ENCODE measurements at places on chromosomes 5 and 9.

GRCh38 chr9:86022687-86023266, 76.6 kb downstream of the GOLM1 start:
- DNase-seq = no peak

DNA sequence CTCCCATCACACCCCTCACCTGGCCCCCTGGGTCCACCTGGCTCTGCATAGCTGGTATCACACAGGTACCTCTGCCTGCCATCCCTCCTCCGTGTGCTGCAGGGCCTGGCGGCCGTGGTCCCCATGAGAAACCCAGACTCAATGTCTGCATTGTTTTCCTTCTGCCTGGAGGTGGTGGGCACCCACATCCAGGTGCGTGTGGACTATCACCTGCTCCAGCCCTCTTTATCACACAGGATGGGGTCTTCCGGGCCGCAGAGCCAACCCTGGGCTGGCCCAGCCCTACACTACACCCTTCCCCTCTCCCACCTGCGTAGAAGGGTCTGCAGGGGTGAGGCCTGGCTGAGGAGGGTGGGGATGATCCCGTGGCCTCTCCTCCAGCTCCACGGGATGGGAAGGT, 7.0 kb upstream of the FUT7 start:
- no peak for DNase-seq

GRCh38 chr5:133807348-133807747, 161.1 kb downstream of the C5orf15 start:
- DNase-seq = no peak

GRCh38 chr9:133953976-133954709, 38.0 kb downstream of the VAV2 start:
- no peak for DNase-seq

- no peak for DNase-seq
Measured at GRCh38 chr9:75930730-75931321, 40.4 kb downstream of the PCSK5 start.

GRCh38 chr9:124676159-124676551, 95.0 kb downstream of the NR6A1 start:
- DNase-seq = no peak

DNA sequence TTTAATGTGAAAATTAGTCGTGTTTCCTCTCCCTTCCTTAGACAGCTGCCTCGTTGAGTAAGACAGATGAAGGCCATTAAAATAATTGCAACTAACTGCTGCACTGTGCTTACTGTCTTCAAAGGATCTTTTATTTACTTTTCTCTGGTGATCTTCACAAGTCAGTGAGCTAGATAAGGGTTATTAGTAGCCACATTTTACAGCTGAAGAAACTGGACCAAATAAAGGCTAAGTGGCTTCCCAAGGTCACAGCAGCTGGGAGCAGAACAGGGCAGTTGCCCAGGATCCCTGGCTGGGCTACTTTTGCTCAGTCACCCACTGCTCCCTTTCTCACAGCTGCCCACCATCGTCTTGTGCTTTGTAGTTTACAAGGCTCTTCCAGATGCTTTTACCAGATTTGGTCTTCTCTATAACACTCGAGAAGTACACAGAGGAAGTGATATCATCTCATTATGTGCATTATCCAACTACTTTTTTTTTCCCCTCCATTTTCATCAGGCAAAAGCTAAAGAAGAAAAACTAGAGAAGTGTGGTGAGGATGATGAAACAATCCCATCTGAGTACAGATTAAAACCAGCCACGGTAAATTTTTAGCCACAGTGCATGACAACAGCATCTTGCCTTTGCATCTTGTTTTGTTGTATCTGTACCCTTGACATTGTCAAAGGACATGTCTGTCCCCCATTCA, 61.8 kb downstream of the ERAP1 start:
- peak; percentile 32 for DNase-seq

- DNase-seq = no peak
Measured at GRCh38 chr9:5988265-5988664, 27.2 kb downstream of the RANBP6 start.

- peak; percentile 38 for DNase-seq
Measured at GRCh38 chr9:34380511-34381315, 4.0 kb upstream of the MYORG start.

- no peak for DNase-seq
Measured at GRCh38 chr5:115543365-115544042, 1.1 kb downstream of the FEM1C start.

GRCh38 chr9:76904661-76905457, 1.1 kb downstream of the PRUNE2 start:
- DNase-seq = no peak

DNA sequence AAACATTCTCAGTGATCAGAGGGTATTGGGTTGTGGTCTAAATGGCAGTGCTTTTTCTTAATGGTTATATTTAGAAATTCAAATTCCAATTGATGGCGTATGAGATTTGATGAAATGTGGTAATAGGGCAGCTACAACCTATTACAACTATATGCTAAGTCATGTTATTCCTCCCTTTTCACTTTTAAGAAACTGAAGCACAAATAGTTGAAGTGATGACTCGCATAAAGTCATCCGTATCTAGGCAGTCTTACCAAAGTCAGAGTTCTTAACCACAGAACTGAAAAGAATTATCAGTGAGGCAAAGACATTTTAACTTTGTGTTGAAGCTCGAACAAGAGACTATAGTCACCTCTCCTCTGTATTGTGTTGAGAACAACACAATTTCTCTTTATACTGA, 28.2 kb downstream of the C9orf152 start:
- DNase-seq = peak; percentile 25

GRCh38 chr5:126483156-126483555, 59.9 kb downstream of the GRAMD2B start:
- no peak for DNase-seq

DNA sequence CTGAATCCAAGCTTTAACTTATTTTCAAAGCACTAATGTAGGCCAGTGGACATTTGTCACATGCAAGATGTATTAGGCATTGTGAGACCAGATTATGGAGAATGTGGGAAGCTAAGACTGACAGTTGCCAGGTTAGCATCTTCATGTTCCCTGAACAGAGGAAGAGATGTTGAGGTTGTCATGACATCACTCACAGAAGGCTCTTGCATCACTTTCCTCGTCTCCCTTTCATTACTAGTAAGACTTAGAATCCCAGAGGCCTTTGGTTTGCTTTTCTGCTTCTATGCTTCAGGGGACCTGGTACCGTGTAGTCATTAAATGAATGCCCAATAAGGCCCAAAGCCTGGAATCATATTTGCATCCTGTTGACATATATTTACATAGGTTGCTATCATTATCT, 76.4 kb upstream of the RPS23 start:
- no peak for DNase-seq

GRCh38 chr5:135826994-135827671, 7.3 kb upstream of the SLC25A48 start:
- no peak for DNase-seq

DNA sequence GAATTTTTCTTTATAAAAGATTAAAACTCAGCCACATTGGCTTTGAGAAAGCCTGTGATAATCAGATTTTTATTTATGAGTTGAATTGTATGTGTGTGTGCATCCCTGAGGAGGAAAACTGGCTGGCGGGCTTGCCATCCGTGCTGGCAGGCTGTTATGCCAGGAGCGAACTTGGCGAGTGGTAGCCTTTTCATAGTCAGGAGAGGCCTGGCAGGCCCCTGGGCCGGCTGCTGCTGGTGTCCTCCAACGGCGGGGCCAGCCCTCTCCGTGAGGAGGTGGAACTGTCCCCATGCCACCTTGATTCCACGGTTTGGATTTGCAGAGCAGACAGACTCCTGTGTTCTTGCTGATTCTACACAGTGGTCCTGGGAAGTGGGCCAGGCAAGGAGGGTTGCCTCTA, 43.3 kb downstream of the ZNF618 start:
- DNase-seq = no peak

- no peak for DNase-seq
Measured at GRCh38 chr5:152378730-152379129, 26.3 kb downstream of the NMUR2 start.

- DNase-seq = no peak
Measured at GRCh38 chr9:91625331-91625730, 201.7 kb upstream of the NFIL3 start.

DNA sequence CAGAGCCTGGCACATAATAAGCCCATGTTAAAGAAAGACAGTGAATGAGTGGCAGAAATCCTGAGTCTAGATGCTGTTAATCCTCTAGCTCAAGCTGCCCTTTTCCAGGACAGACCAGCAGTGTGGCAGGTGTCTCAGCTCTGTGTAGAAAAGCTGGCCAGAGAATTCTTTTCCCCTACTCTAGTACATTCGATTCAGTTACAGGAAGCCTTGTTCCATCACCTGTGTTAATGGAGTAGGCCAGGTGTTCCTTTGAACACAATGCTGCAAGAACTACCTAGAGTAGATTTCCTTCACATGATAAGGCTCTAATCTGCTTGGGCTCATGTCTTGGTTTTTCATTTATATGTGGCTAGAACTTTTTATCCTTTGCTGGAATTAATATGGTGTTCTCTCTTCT, 52.5 kb downstream of the NUP214 start:
- DNase-seq = no peak

- no peak for DNase-seq
Measured at GRCh38 chr9:99041618-99042017, 63.3 kb upstream of the TGFBR1 start.

- DNase-seq = no peak
Measured at GRCh38 chr9:12652973-12653372, 40.2 kb upstream of the TYRP1 start.

GRCh38 chr5:153209016-153209415, 281.5 kb upstream of the GRIA1 start:
- no peak for DNase-seq

- no peak for DNase-seq
Measured at GRCh38 chr9:78857373-78858225, 560.7 kb downstream of the PSAT1 start.

DNA sequence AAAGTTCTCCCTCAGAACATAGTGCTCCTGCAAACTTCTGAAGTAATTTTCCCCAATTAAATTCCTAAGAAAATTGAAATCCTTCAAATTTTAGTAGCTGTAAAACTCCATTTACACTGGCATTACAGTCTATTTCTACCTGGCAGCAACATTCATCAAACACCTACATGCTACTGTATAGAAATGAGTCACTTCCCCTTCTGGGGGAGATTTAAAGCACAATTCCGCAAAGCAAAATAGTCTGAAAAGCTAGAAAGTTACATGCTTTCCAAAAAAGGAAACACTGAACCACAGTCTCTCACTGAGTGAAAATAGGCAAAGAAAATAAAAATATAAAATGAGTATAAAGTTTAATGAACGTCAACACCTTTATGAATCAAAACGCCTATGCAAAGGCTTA, 43.3 kb downstream of the MCTP1 start:
- DNase-seq = no peak

GRCh38 chr5:647311-647710, 35.2 kb downstream of the CEP72 start:
- DNase-seq = no peak

DNA sequence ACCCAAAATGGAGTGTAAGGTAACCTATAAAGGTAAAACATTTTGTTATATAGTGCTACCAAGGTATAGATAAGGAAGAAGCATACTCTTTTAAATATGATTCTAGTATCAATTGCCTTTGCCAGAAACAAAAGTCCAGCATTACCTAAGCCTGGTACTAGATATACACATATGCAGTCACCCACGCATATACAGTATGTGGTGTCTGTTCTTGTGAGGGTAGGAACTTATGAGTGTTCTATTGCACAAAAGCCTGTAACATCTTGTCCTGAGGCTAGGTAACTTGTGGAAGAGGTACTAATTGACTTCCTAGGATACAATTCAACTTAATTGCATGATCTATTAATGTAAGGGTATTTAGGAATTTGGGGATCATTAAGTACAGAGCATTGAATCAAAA, 31.3 kb upstream of the IFNE start:
- no peak for DNase-seq

DNA sequence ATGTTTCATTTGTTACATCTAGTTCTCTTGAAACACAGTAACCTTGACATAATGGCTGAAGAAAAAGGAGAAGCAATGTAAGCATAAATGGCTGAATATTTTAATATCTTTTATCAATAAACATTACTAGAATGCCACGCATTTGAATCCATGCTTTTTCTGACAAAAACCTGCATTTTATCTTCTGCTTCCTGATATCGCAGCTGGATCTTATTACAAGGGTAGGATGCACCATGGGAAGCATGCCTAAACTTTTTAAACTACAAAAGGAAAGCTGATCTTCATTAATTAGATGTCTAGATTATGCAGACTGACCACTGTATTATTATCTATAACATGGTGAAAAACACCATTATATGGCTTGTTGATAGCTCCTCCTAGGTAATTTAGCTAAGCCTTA, 156.6 kb downstream of the SLF1 start:
- DNase-seq = no peak

DNA sequence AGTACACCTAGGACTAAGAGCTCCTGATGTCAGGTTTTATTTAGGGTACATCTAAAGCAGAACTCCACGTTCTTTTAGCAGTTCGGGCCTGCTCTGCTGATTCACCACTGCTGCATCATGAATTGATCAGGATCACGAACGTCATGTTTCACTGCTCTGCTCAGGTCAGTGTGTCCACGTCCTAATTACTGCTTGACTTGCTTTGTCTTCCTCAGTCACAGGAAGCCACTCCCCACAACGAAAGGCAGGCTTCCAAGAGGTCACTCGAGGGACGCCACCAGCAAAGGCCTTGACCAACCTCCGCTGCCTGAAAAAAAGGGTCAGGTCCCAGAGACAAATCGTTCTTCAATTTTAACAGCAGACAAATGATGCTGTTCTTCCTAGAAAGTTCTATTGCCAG, 40.3 kb downstream of the CTNND2 start:
- no peak for DNase-seq

- no peak for DNase-seq
Measured at GRCh38 chr5:4780633-4781032, 359.5 kb upstream of the ADAMTS16 start.

GRCh38 chr9:110192531-110193261, 15.3 kb downstream of the C9orf152 start:
- DNase-seq = peak; percentile 78

GRCh38 chr9:108543251-108543778, 312.5 kb downstream of the ACTL7B start:
- DNase-seq = no peak

DNA sequence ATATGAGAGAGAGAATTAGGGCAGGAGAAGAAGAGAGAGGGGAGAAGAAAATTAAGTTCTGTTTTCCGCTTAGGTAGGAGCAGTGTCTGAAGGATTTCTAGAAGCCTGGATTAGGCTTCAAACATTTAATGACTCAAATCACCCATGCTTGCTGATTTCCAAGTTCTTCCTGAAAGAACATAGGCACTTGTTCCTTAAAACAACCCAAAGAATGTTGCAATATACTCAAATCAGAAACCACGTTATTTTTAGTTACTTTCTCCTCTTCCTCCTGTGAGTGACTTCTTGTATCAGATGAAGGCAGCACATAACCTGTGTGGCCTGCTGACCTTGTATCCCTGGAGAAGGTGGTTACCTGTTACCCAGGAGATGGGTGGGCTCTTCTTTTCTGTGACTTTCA, 351.5 kb upstream of the KLF4 start:
- DNase-seq = no peak

GRCh38 chr5:159899067-159900049, 16.9 kb upstream of the ADRA1B start:
- DNase-seq = no peak
